Activated CD8-positive, alpha-beta memory T cell treated with anti-CD3 and anti-CD28 coated beads for 1 hour (primary cell): ENCODE measurements at places on chromosomes 12 and 14.

DNA sequence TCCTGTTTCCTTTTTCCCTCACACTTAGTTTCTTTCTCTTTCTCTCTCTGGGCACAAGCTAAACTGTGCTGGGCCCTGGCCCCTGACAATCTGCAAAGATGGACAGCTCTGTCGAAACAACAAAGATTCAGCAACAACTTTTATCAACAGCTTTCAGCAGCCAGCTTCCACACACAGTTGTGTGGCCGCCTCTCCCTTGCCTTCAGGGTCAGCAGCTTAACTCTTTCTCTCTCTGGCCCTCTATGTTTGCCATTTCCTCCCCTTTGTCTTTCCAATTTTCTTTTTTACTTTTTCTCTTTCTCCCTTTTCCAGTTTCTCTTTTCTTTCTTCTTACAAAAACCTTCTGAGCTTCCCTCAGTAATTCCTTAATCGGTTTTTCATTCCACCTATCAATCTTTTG, 43.3 kb downstream of the IQSEC3 start:
- DNase-seq = no peak

DNA sequence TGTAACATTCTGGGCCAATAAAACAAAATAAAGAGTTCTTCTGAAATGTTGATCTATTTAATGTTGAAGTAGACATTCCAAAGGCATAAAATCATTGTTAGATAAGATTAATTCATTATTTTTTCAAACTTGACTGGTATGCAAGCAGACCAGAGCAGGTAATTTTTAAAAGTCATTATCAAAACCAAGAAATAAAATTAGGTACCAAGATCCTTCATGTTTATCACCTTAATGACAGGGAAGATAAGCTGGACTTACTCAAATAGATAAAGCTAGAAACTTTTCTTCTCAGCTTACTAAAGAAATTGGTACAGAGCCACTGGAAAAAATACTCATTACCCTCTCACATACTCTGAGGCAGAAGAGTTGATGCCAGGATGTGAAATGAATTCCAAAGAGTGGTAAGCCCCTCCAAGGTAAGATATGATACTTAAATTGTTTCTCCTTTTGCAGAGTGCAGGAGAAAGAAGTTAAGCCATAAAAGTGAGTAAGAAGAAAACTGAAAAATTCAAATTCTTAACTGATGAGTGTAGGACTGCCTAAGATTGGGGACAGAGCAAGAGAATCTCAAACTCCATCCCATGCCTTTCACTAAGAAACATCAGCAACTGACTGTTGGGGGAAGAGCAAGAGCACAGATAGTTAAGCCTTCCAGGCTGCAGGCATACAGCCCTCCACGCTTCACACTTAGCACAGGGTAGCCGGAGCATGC, 111.9 kb downstream of the SLC41A2 start:
- no peak for DNase-seq

- DNase-seq = no peak
These were observed 6.3 kb upstream of the CDKL1 start for GRCh38 chr14:50402965-50403364.

GRCh38 chr12:89838833-89839232, 130.2 kb upstream of the ATP2B1 start:
- no peak for DNase-seq

- no peak for DNase-seq
These were observed 234.8 kb upstream of the TMPO start for GRCh38 chr12:98280621-98281020.

DNA sequence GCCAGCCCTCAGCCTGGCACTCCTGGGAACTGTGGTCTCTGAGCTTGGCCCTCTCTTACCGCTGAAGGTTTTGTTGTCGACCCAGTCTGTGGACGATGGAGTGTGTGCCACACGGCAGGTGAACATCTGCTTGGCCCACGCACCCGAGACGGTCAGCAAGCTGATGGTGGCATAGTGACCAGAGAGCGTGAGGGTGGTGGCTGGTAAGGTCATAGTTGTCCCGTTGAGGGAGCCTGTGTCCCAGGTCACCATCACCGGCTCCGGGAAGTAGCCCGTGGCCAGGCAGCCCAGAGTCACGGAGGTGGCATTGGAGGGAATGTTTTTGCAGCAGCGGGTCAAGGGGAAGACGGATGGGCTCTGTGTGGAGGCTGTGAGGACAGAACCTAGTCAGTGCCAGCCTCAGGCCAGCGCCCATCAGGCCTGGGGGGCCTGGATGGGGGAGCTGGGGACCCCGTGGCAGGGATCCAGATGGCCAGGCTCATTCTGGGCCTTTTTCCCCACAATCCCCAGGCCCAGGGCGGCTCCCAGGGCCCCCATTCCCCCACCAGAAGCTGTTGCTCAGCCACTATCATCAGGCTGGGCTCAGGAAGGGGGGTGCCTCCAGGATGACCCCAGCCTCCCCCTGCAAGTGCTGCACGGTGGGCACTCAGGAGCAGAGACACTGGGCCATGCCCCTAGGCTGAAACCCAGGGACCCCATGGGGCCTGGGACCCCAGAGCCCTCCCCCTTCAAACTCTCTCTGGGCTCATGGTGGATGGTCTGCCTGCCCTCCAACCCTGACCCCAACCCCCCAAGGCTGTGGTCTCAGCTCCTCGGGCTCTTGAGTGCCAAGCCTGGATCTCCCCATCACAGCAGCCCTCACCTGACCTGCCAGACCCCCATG, 75.2 kb downstream of the TMEM121 start:
- no peak for DNase-seq

DNA sequence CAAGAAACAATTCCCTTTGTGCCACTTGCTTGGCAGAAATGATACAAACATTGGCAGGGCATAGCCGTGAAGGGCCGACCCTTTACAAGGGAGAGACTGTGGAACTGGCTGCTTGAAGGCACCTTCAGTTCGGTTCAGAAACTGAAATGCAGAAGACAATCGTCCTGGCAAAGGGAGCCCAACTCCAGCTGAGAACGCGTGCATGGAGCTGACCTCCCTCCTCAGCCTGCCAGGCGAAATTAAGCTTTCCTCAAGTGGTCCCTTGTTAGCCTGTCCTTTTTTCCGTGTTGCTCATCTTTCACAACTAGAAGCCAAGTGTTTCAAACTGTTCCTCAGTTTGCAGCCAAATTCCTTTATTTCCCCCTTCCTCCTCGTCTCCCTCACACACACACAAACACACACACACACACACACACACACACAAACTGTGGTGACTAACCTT, 8.1 kb downstream of the LGR5 start:
- DNase-seq = no peak

GRCh38 chr12:94829552-94829951, 173.9 kb downstream of the NDUFA12 start:
- no peak for DNase-seq

- no peak for DNase-seq
These were observed 14.7 kb downstream of the PLEKHG6 start for GRCh38 chr12:6324936-6325750.

DNA sequence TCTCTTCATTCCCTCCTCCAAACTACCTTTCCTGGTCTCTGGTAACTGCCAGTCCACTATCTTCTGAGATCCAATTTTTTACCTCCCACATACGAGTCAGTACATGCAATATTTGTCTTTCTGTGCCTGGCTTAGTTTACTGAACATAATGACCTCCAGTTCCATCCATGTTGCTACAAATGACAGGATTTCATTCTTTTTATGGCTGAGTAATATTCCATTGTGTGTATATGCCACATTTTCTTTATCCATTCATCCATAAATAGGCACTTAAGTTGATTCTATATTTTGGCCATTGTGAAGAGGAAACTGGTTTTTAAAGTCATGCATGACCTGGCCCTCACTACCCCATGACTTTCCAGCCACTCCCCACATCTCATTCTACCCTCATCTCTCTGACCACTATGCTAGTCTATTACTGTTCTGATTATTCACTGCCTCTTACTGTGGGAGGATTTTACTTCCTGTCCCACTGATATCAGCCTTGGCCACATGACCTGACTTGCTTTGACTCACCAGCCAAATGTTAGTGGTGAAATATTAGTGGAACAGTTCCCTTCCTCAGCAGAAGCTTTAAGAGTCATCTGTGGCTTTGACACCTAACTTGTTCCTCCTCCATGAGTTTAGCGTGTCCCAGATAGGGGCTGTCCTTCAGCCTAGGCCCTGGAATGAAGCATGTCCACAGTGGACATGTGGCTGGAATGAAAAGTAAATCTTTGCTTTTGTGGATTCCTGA, 52.2 kb downstream of the GOLGA5 start:
- DNase-seq = no peak

GRCh38 chr12:77841521-77841920, 10.8 kb downstream of the NAV3 start:
- no peak for DNase-seq

DNA sequence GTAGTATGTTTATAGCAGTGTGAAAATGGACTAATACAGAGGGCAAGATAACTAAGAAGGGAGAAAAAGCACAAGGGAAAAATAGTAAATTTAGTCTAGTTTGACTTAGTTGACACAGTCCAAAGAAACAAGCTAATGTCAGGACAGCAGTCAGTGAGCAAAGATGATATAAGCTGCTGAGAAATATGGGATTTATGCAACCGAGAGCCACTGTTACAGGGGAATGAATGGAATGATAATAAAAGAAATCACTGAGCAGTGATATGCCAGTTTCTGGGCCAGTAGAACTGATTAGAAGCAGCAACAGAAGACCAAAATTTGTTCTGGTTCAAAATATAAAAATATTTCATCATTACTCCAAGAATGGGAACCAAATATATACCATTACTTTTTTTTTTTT, 60.1 kb downstream of the R3HDM2 start:
- no peak for DNase-seq

- DNase-seq = no peak
These were observed 112.1 kb upstream of the NPAS3 start for GRCh38 chr14:32826404-32827082.

DNA sequence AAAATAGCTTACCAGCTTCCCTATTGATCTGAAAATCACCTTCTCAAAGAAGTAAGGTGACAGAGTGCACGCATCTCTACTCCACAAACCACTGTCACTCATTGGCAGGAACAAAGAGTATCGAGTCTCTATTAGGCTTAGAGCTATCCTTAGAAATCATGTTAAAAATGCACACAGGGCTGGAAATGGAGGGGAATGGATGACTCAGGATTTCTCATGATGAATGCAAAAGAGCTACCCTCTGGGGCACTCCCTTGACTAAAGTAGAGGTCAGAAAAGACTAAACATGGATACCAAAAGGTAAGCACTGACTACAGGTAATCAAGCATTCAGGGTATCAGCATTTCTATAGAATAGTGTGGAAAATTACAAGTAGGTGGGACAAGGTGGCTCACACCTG, 96.1 kb upstream of the ANO4 start:
- no peak for DNase-seq

- DNase-seq = no peak
These were observed 104.0 kb downstream of the C14orf39 start for GRCh38 chr14:60381909-60382308.

- DNase-seq = peak; percentile 31
These were observed 634 bp downstream of the MED13L start for GRCh38 chr12:116276652-116277466.

GRCh38 chr14:33602396-33602795, 348.5 kb downstream of the EGLN3 start:
- no peak for DNase-seq

- no peak for DNase-seq
These were observed 78.4 kb upstream of the MAX start for GRCh38 chr14:65180725-65181025.

DNA sequence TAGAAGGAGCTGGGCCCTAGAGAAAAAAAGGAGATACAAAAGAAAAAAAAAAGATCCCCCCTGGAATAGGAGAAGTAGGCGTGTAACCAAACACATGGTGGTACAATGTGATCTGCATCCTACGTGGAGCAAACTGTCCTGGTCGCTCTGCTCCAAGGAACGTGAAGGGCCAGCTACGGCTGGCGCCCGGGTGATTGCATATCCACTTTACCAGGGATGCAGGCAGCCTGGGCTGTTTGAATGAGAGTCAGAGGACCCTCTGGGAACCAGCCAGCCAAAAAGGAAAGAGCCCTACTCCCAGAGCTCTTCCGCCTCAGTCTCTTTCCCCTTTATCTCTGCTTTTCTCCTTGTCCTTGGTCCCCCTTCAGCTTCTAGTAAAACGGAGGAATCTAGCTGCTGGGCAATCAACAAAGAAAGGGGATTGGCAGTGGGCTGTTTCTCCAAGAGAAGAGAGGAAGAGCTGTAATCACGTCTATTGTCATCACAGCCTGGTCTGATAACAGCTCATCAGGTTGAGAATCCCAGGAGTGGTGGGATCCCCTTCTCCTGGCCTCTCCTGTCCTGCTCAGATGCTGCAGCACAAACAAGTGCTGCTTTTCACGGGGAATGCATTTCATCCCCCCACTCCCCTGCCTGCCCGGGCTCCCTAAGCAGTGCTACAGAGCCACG, 156.0 kb downstream of the ADCK1 start:
- no peak for DNase-seq
